ENCODE measurements at places on chromosomes 4 and X.

DNA sequence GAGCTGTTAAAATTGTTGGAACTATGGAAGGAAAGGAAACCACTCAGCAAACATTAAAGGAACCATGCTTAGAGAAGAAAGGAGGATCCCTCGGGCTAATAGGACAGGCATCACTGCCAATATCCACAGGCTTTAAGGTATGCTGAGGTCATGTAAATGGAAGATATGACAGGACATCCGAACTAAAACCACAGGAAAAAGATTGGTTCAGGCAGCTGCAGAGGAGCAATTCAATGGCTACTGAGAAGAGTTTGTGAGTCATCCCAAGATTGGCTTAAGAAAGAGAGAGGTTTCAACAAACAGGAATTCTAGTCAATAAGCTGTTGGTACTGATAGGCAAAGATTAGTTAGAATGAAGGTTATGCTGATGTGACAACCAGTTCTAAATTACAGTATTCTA, 106.4 kb upstream of the FAM241A start:
- DNase-seq = no peak

GRCh38 chr4:103091601-103092223, 7.9 kb downstream of the BDH2 start:
- DNase-seq = no peak

- no peak for DNase-seq
These were observed 96.2 kb downstream of the TSPAN7 start for GRCh38 chrX:38657562-38657961.

DNA sequence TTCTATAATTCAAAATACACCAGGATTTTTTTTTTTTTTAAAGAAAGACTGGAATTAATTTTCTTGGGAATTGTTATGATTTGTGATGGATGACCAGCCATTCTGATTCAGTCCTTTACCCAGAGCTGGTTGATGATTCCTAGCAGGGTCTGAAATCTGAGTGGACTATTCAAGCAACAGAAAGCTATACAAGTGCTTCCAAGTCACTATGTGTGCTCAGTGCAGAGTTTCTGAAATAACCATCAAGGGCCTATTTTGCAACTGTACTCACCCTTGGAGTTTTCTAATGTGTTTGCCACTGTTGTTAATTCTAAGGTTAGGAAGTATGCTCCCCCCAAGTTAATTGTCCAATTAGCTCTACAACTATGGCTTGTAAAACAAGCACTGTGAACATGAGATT, 137.7 kb upstream of the RAPGEF2 start:
- no peak for DNase-seq

GRCh38 chr4:185011408-185011807, 6.9 kb upstream of the HELT start:
- DNase-seq = no peak

DNA sequence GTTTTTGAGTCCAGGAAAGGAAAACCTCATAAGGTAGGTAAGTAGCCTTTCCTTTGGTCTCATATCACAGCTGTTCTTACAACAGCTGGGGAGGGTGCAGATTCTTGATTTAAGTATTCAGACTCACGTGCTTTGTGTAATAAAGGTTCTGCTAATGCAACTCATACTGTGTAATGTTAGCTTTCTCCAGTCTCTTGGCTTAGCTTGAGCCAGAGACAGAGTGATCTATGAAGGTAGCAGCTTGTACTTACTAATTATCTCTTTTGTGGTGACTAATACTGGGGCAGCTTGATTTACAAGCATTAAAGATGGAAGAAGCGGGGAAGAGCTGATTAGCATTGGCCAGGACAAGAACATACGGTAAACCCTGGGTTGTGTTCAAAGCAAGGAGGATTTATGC, 80.3 kb downstream of the LNX1 start:
- DNase-seq = no peak
